ENCODE measurements at places on chromosomes 2 and 18.

- DNase-seq: no peak
These were observed 32.0 kb downstream of the SULT1C4 start for GRCh38 chr2:108409768-108410167.

DNA sequence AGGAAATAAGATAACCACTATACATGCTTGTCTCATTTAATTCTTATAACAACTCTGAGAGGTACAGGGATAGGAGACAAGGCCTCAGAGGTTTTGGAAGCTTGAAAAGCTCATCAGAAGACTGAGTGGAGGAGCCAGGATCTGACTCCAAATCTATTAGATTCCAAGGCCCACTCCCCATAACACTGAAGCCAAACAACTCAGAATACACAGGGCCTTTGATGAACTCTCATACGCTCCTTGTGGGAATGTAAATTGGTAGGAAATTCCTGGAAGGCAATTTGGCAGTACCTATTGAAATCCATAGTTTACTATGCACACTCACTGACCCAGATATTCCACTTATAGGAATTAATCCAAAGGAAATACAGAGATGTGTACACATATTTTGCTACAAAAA, 27.9 kb downstream of the WIPF1 start:
- DNase-seq: no peak

DNA sequence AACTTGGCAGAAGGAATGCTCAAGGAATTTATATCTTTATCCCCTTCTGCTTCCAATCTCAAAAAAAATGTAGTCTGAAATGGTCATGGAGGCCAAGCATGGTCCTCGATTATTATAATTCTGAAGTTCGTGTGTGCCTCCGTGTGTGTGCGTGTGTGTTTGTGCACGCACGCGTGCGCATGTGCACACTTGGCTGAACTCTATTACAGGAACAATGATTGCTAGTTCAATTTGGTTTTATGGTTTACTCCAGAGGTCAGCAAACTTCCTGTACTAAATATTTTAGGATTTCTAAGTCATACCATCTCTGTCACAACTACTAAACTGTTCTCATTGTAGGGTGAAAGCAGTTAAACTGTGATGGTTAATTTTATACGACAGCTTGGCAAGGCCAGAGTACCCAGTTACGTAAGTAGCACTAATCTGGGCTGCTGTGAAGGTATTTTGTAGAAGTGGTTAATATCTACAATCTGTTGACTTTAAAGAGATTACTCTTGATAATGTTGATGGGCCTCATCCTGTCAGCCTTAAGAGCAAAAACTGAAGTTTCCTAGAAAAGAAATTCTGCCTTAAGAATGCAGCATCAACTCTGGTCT, 5.8 kb upstream of the MARCHF7 start:
- DNase-seq: no peak

DNA sequence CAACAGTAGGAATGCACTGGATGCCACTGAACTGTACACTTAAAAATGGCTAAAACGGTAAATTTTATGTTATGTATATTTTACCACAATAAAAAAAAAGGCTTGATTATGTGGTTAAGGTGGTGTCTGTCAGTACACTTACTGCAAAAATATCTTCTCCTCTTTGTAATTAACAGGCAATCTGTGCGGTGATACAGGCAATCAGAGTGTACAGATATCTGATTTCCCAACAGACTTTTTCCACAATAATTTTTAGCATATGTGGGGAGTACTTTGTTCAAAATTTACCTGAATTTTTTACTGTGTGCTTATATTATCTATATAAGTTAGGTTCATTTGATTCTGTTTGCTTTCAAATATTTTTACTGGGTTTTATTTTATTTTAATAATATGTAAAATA, 175.0 kb upstream of the PGAP1 start:
- no peak for DNase-seq

GRCh38 chr18:62720048-62720447, 4.7 kb downstream of the PHLPP1 start:
- no peak for DNase-seq

DNA sequence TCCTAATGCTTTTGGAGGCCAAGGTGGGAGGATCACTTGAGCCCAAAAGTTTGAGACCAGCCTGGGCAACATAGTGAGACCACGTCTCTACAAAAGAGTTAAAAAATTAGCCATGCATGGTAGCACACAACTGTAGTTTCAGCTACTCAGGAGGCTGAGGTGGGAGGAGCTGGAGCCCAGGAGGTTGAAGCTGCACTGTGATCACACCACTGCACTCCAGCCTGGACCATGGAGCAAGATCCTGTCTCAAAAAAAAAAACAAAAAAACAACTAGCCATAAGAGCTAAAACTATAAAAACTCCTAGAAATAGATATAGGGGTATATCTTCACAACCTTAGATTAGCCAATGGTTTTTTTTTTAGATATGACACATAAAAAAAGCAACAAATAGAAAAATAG, 16.9 kb upstream of the COL6A3 start:
- DNase-seq: no peak

DNA sequence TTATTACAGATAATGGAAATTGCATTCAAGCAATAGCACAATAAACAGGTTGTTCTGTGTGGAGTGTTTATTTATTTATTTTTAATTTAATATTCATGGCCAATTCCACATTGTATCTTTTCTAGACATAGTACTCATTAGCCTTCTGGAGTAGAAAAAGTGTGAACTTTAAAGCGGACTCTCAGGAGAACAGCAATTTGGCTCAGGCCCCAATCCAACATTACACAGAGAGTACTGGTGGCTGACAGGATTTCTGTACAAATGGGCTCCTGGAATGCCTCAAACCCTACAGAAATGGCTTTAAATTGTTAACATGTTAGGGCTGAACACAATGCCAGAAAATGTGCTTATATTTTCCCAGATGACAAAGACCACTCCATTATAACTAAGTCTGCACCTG, 533.9 kb upstream of the NXPH2 start:
- DNase-seq: no peak

DNA sequence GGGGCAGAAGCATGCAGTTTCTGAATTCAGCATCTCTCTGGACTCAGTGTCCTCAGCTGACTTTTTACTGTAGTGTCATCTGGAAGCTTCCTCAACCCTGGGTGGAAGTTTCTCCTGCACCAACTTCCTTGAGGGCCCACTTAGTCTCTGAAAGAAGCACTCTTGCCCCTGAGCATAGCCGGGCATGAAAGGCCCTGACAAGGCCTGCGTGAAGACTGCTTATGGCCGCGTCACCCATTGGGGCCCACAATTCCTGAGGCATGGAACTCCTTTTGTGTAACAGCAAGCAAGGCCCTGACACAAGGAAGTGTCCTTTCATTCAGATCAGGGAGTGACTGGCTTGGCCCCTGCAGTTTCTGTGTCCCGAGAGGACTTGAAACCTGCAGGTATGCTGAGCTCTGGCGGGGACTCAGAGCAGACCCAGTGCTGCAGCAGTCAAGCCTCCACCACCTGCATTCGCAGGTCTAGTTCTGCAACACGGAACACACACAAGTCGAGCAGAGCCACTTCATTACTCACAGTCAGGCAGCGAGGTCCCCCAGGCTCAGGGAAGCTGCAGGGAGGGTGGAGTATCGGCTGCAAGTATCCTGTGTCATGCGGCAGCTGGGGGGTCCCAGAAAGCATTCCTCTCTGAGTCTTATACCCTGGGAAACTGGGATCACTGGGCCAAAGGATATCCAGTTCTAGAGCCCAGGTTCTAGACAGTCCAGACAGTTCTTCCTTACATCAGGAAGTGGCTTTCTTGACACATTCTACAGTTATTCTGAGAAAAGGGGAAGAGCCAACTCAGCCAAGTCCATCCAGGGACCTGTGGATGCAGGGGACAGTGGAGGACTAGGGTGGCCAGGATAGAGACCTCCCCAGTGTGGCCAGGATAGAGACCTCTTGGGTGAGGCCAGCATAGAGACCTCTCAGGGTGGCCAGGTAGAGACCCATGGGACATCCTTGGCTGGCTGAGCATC, 35.6 kb upstream of the PRLH start:
- DNase-seq: no peak

DNA sequence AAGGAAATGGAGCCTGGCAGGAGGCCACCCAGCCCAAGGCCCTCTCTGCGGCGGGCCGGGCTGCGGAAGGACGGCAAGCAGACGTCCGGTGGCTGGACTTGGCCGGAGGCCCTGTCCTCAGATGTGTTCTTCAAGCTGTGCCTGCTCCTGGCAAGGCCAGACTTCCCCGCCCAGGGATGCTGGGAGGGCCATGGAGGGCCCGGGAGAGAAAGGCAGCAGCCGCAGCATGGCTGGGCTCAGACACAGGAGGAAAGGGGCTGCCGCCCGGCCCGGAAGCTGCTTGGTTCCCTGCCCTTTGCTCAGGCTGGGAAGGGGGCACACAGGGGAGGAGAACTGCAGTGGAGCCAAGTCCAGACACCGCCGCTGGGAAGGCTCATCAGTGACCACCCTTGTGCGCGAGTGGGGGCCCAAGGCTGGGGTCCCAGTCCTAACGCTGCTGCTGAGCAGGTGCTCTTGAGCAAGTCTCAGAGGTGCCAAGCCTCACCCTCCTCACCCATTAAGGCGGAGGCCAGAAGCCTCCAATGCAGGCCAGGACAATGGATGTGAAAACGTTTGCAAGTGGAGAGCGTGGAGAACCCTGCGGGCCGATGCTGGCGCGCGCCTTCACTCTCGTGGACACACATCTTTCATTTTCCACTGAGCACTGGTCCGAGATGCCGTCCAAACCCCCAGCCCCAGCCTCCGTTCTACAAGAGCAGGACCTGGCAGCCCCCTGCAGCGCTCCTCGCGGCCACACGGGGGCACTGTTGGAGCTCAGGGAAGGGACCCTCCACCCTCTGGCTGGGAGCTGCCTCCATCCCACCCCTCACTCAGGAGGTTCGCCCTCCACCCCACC, 7.9 kb downstream of the CROCC2 start:
- DNase-seq: peak; percentile 46

DNA sequence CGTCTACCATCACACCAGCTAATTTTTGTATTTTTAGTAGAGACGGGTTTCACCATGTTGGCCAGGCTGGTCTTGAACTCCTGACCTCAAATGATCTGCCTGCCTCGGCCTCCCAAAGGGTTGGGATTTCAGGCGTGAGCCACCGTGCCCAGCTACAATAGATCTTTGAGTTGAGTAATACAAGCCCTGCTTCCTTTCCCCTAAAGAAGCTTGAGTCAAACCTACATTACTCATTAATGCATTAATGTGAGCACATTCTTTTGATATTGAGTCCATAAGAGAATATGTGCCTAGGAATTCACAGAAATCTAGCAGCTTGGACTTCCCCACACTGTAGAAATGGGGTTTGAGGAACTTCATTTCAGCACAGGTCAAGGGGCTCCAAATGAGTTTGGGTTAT, 39.6 kb downstream of the PSMG2 start:
- DNase-seq: no peak

DNA sequence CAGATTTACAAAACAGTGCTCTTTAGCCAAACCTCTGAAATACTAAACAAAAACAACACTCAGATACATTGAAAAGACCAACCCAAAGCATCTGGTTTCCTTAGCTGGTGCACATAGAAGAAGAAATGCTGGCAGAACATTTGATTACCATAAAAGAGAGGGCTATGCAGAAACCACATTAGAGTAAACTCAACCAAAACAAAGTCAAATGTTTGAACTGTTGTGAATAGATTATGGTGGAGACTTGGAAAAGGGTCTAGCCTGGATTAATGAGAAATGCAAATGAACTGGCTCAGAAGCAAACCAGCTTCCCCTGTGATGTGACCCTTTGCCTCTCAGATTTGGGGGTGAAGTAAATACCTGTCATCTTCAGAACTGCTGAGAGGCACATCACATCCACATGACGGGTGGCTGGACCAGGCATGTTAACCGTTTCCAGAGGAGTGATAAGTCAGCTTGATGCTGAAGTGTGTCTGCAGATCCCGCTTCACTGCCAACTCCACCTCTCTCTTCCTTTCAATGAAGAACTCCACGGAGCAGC, 153.0 kb downstream of the NRP2 start:
- no peak for DNase-seq

GRCh38 chr2:37459095-37459981, 114.9 kb downstream of the QPCT start:
- no peak for DNase-seq

- no peak for DNase-seq
These were observed 96.8 kb downstream of the CLIP4 start for GRCh38 chr2:29212009-29212408.

- no peak for DNase-seq
These were observed 251.5 kb downstream of the TXNL1 start for GRCh38 chr18:56386856-56387255.

DNA sequence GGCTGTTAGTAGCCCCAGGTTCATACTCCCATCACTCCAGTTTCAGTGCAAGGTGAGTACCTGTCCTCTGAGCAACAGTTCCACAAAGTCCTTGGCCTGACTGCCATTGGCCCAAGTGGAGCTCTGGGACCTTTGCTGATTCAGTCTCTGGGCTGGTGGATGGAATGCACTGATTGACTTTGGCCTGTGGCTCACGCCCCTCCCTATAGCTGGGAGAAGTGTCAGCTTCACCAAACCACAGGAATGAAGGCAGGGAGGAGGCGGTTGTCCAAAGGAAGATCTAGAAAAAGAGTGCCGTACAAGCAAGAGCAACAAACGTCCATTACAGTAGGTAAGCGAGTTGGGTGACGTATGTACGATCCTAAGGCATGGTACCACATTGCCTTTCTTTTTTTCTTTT, 34.0 kb downstream of the QPCT start:
- DNase-seq: no peak

DNA sequence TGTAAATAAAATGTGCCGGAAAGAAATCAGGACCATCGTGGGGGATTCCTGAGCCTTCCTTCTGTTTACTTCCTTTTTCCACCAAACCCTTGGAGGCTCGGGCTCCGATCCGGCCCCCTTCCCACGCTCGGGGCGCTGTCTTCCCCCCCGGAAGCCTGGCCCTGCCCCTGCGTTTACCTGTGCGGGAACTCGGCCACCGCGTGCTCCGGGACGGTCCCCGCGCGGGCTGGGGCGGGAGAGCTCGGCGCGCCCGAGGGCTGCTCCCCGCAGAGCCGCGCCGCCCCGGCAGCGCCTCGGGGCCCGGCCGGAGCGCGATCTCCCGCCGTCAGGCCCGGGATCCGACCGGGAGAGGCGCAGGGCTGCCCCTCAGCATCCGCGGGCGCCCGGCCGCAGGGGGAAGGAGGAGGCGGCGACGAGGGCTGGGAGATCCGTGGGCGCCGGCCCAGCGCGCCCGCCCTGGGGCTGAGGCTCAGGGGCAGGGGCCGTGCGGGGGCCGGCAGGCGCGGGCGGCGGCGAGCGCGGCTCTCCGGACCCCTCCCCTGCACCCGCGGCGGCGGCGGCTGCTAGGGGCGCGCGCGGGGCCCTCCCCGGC, 435 bp downstream of the ADCY3 start:
- no peak for DNase-seq

DNA sequence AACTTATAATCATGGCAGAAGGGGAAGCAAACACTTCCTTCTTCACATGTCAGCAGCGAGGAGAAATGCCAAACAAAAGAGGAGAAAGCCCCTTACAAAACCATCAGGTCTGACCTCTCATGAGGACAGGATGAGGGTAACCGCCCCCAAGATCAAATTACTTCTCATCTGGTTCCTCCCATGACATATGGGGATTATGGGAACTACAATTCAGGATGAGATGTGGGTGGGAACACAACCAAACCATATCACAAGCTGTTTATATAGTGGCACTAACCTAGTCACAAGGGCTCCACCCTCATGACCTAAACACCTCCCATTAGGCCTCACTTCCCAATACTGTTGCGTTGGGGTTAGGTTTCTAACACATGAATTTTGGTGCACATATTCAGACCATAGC, 110.0 kb downstream of the OSBPL6 start:
- DNase-seq: no peak
